ENCODE measurements at places on chromosomes 3 and 15. TPM values are rescaled to one million over a fixed set of nuclear protein-coding genes. Genes with fewer than 3 reads are reported as not detected.
A peak's percentile ranks its signal among the peaks of the same experiment; 100 is the strongest.

GRCh38 chr3:187064210-187065115 lies 74.8 kb downstream of the RPL39L start:
- no peaks in the 10 kb centered on the region for H3K36me3 ChIP-seq
- no peaks in the 10 kb centered on the region for H3K27me3 ChIP-seq
- H3K27ac ChIP-seq: no peak overlapping the region

GRCh38 chr3:178353006-178353694 lies 183.1 kb upstream of the KCNMB2 start:
- peaks cover 17% of the 10 kb centered on the region for H3K4me1 ChIP-seq
- no peaks in the 10 kb centered on the region for H3K36me3 ChIP-seq

- H3K4me1 ChIP-seq: no peaks in the 10 kb centered on the region
- H3K36me3 ChIP-seq: no peaks in the 10 kb centered on the region
- no peak overlapping the region for H3K27ac ChIP-seq
- DNase-seq: no peak
Measured at GRCh38 chr3:85535517-85535916, 576.7 kb downstream of the CADM2 start.

- H3K27me3 ChIP-seq: no peaks in the 10 kb centered on the region
- H3K4me3 ChIP-seq: no peak overlapping the region
- H3K36me3 ChIP-seq: no peaks in the 10 kb centered on the region
- no peaks in the 10 kb centered on the region for H3K4me1 ChIP-seq
Measured at GRCh38 chr3:151568184-151568583, 107.3 kb upstream of the IGSF10 start.

DNA sequence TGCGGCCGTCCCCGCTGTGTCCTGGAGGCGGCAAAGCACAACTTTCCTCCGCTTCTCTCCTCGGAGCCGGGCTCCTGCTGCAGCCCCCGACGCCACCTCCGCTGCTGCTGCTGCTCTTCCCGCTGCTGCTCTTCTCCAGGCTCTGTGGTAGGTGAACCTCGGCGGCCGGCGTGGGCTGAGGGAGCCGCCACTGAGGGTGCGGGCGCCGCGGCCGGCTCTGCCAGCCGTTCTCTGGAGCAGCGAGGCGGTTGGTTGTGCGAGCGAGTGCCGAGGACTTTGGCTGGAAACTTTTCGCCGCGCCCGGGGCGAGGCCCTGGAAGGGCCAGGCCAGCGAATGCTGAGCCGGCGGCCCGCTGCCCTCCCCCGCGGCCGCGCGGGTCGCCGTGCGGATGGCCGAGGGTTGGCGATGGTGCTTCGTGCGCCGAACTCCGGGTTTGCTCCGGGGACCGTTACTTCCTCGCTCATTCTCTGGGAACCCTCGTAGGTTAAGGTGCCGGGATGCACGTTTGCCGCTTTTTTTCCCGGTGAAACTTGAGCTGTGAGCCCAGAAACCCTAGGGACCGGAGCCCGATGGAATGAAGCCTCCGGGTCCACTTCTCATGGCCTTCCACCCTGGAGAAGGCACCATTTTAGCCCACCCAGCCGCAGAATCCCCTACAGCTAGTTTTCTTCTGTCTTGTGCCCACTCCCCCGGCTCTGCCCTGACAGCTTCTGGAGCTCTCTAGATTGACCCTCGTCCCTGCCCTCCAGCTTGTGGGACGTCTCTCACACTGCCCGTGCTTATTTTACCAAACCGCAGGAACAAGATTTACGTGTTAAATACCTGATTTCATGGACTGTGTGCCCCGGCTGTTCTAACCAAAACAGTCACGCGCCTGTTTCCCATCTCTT lies 660 bp downstream of the NECTIN3 start:
- H3K4me3 ChIP-seq: peak overlapping the region; percentile 99
- peak overlapping the region; percentile 90 for H3K27ac ChIP-seq
- no peaks in the 10 kb centered on the region for H3K27me3 ChIP-seq
- H3K36me3 ChIP-seq: no peaks in the 10 kb centered on the region
- DNase-seq: peak; percentile 66

- H3K4me1 ChIP-seq: no peaks in the 10 kb centered on the region
- H3K36me3 ChIP-seq: no peaks in the 10 kb centered on the region
- no peak overlapping the region for H3K27ac ChIP-seq
- H3K27me3 ChIP-seq: no peaks in the 10 kb centered on the region
Measured at GRCh38 chr3:171257251-171258203, 202.7 kb downstream of the TNIK start.

GRCh38 chr3:159559771-159560170 lies 428.9 kb upstream of the IL12A start:
- DNase-seq: no peak
- H3K27ac ChIP-seq: no peak overlapping the region
- H3K36me3 ChIP-seq: no peaks in the 10 kb centered on the region

- H3K4me1 ChIP-seq: peaks cover 38% of the 10 kb centered on the region
- DNase-seq: peak; percentile 32
- H3K36me3 ChIP-seq: no peaks in the 10 kb centered on the region
- no peak overlapping the region for H3K27ac ChIP-seq
- no peak overlapping the region for H3K4me3 ChIP-seq
Measured at GRCh38 chr3:52450489-52451236, 3.2 kb downstream of the TNNC1 start.

GRCh38 chr3:46551615-46552014 lies 14.5 kb downstream of the LRRC2 start:
- DNase-seq: no peak
- no peak overlapping the region for H3K4me3 ChIP-seq

- DNase-seq: no peak
- no peaks in the 10 kb centered on the region for H3K36me3 ChIP-seq
- no peak overlapping the region for H3K4me3 ChIP-seq
- H3K27ac ChIP-seq: no peak overlapping the region
- H3K4me1 ChIP-seq: no peaks in the 10 kb centered on the region
- H3K27me3 ChIP-seq: no peaks in the 10 kb centered on the region
Measured at GRCh38 chr3:81363816-81364215, 397.6 kb downstream of the GBE1 start.

DNA sequence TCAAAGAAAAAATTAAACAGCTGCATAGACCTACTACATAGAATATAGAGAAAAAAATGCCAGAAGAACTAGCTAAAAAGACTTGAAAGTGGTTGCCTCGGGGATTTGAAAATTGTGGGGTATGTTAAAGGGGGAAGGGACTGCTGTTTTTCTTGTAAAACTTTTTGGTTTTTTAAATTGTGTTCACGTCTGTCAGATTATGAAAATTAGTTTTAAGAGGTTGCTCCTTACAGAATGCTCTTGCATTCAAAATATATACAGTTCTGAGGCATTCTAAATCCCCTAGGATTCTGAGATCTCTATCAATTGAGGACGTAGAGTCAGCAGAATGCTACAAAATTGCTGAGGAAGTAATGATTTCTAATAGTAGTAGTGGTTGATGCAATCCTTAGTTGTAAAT lies 28.6 kb downstream of the PIAS1 start:
- DNase-seq: no peak
- peaks cover 12% of the 10 kb centered on the region for H3K36me3 ChIP-seq
- H3K4me1 ChIP-seq: no peaks in the 10 kb centered on the region

DNA sequence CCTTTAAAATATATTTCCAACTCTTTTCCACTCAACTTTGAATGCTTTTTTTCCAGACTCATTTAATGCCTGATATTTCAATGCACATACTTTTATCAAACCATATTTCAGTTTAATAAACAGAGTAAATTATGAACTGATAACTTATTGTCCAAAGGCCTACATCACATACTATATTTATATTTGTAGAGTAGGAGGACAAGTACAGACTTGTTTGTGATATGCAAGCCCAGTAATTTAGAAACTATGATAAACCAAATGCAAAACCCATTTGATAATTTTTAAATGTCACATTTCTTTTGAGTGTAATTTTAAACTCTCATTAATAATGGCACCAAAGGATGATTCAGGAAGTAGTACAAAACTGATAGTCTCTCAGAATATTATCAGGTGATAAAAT lies 3.3 kb downstream of the RFX7 start:
- no peak overlapping the region for H3K4me3 ChIP-seq
- DNase-seq: no peak
- H3K36me3 ChIP-seq: peaks cover 29% of the 10 kb centered on the region
- no peaks in the 10 kb centered on the region for H3K27me3 ChIP-seq
- H3K4me1 ChIP-seq: peaks cover 4% of the 10 kb centered on the region

DNA sequence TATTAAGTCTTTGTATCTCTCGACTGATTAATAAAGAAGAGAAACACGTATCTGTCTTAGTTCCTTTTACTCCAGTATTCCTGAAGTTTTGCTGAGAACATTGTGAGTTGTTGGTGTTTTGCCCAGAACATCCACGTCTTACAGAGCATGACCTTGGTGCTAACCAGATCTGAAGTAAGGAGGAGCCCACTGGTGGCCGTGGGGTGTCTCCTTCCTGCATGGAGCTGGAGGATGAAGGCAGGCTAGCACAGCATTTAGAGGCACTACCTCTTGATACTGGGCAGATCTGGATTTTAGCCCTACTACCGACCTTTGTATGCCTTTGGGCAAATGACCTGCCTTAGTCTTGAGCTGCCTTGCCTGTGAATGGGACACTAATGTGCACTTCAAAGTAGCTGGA lies 28.9 kb upstream of the ESYT3 start:
- peaks cover 9% of the 10 kb centered on the region for H3K4me1 ChIP-seq
- H3K4me3 ChIP-seq: no peak overlapping the region
- no peak overlapping the region for H3K27ac ChIP-seq
- H3K36me3 ChIP-seq: peaks cover 29% of the 10 kb centered on the region

- peaks cover 5% of the 10 kb centered on the region for H3K27me3 ChIP-seq
- H3K4me3 ChIP-seq: no peak within 1 kb of the TSS
- DNase-seq: no peak
- H3K36me3 ChIP-seq: no peaks in the 10 kb centered on the region
- no peak within 1 kb of the TSS for H3K27ac ChIP-seq
- no peaks in the 10 kb centered on the region for H3K4me1 ChIP-seq
Measured at GRCh38 chr3:119173325-119173724, at the start of gene UPK1B. UPK1B (plus strand) TSS chr3:119173598; CDS start chr3:119186742, 13,144 bp downstream.

- DNase-seq: no peak
- H3K36me3 ChIP-seq: no peaks in the 10 kb centered on the region
- no peak overlapping the region for H3K4me3 ChIP-seq
- H3K4me1 ChIP-seq: no peaks in the 10 kb centered on the region
- no peak overlapping the region for H3K27ac ChIP-seq
Measured at GRCh38 chr15:89441295-89441812, 55.0 kb downstream of the RHCG start.

GRCh38 chr3:128555098-128555825 lies 62.3 kb upstream of the GATA2 start:
- H3K27ac ChIP-seq: no peak overlapping the region
- DNase-seq: no peak

DNA sequence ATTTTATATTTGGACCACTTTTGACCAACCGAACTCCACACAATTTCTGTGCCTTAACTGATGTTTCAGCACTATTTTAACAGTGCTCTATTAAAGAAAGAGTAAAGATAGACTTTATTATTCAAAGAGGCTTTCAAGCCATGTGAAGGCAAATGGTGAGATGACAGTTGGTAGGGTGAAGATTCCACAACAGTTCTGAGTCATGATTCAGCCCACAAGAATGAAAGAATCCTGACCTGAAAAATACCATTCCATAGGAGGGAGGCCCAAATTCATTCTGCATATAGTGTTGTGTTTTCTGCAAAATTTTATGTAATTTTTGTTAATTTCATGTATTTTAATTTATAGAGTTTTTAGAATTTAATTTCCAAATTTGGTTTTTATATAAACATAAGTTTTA lies 135.6 kb upstream of the STAC start:
- DNase-seq: no peak
- H3K27me3 ChIP-seq: no peaks in the 10 kb centered on the region
- no peak overlapping the region for H3K27ac ChIP-seq
- H3K36me3 ChIP-seq: no peaks in the 10 kb centered on the region

DNA sequence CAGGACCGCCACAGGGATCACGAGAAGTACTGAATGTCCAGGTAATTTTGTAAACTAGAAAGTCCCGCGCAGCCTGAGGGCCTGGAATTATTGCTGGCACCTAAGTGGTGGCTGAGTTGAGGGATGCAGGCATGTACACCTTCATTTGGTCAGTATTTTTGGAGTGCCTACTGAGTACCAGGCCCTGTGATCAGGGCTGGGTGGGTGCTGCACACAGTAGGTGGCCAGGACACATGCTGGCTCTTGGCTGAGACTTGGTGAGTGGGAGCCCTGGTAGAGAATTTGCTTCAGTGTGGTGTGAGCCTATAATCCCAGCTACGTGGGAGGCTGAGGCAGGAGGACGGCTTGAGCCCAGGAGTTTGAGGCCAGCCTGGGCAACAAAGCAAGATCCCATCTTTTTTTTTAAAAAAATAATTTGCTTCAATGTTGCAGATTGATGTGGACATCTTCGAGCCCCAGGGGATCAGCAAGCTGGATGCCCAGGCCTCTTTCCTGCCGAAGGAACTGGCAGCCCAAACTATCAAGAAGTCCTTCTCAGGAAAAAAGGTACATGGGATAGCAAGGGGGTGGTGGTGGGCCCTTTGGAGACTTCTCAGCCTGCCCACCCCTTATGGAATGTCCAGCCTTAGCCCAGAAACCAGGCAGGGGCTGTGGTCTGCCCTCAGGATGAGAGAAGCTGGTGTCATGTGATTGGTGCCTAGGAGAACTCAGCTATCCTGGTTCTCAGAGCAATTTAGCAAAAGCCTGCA lies 2.6 kb downstream of the ITIH1 start:
- H3K27ac ChIP-seq: no peak overlapping the region
- no peaks in the 10 kb centered on the region for H3K4me1 ChIP-seq
- no peak for DNase-seq

- H3K4me1 ChIP-seq: no peaks in the 10 kb centered on the region
- H3K4me3 ChIP-seq: no peak within 1 kb of the TSS
Measured at GRCh38 chr3:121592856-121593702, at the start of gene FBXO40. FBXO40 (plus strand) TSS chr3:121593379; CDS start chr3:121620576, 27,197 bp downstream.

GRCh38 chr15:100235030-100235617 lies 106.7 kb downstream of the ADAMTS17 start:
- no peak overlapping the region for H3K4me3 ChIP-seq
- no peak for DNase-seq
- no peaks in the 10 kb centered on the region for H3K36me3 ChIP-seq
- H3K27ac ChIP-seq: no peak overlapping the region

GHSR gene
- 1.0 TPM for total RNA-seq

KNG1 gene
- not detected for total RNA-seq

SEMA3B gene
- 3.3 TPM for total RNA-seq

NUP210 gene
- 0.10 TPM for total RNA-seq

CYP1A2 gene
- not detected for total RNA-seq

ERICH6 gene
- total RNA-seq: not detected

CRTC3 gene
- 15.5 TPM for total RNA-seq

SLC15A2 gene
- total RNA-seq: 0.86 TPM

CFAP20DC gene
- not detected for total RNA-seq

ZBTB47 gene
- total RNA-seq: 4.0 TPM
